Lung microvascular endothelial cell (primary cell): ENCODE measurements at places on chromosomes 6 and 20.

DNA sequence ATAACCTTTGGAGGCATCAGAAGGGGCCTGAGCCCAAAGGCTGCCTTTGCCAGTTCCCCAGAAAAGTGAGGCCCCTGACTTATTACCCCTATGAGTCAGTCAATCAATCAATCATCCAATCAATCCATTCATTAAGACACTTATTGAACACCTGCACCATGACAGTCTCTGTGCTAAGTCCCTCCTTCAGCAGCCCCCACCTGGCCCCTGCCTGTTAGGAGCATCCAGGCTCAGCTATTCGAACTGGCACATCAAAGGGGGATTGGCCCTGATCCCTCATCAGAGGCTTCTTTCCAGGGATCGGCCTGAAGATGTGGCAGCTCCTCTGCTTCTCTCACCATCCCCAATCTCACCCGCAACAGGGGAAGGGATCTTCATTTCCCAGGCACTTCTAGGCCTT lies 27.7 kb upstream of the VEGFA start:
- DNase-seq, result no peak

GRCh38 chr6:30964075-30964474 lies 19.4 kb upstream of the MUC21 start:
- DNase-seq, result no peak

DNA sequence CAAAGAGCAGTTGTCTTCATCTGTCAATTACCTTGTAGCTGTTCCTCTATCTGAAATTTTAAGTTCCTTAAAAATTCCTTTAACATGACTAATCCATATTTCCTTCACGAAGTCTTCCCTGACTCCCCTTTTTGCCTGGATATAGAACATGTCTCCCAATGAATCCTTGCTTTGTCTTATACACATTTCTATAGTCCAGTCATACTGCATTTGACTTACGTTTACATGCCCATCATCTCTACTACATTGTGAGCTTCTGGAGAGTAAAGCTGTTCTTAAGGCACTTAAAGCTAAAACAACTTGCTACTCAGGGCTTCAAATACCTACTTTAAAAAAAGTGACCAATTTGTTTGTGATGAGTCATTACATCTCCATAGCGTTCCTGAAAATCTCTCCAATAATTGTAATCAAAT lies 4.9 kb downstream of the REV3L start:
- DNase-seq, result no peak

DNA sequence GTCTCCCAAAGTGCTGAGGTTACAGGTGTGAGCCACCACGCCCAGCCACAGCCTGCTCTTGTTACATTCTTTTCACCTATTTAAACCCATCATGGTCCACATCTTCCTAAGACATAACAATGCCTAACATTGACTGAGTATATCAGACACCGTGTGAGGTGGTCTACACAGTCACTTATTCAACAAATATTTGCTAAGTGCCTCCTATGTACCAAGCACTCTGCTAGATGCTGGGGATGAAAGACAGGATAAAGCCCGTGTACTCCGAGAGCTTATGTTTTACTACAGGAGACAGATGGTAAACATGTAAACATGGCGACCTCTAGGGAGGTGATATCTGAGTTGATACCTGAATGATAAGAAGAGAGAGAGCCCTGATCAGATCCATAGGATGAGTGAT lies 12.7 kb downstream of the BCL2L1 start:
- DNase-seq, result no peak

GRCh38 chr6:10413850-10414738 lies 780 bp downstream of the TFAP2A start:
- no peak for DNase-seq

DNA sequence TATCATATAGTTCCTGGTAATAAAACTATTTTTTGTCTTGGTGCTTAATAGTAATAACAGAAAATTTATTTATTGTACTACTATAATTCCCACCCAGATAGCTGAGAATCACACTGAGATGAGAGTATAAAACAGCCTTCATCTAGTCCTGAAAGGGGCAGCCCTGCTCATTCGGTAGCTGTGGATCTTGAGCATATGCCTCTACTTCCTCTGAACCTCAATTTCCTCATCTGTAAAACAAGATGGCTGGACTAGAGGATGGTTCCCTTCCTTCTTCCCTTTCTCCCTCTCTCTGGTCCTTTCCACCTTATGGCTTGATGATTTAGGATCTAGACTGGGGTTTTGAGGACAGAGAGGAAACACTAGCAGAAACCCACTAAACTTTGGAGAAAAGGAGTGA lies 15.0 kb downstream of the FKBP5 start:
- no peak for DNase-seq

GRCh38 chr6:116010790-116011401 lies 49.8 kb downstream of the FRK start:
- DNase-seq, result peak; percentile 80

DNA sequence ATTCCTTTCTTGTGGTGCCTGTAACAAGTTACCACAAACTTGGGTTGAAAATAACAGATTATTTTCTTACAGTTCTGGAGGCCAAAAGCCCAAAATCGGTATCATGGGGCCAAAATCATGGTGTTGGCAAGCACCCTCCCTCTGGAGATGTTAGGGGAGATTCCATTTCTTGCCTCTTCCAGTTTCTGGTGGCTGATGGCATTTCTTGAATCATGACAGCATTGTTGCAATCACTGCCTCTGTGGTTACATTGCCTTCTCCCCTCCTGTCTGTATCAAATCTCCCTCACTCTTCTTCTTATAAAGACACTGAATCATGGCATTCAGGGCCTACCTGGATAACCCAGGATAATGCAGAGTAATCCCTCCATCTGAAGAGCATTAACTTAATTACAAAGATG lies 17.9 kb upstream of the TENT5A start:
- no peak for DNase-seq

DNA sequence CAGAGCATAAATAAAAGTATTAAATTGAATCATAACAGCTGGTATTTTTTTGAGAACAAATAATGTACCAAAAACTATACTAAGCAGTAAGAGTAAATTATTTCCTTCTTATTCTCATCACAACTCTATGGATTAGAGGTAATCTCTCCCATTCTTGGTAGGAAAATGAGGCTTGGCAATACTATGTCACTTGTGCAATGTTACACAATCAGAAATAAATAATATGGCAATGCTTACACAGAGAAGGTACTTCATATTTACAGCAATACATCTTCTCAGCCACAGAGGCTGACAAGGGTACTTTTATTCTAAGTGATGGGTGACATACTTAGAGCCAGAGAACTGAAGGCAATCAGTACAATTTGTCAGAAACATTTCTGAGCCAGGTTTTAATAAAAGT lies 3.9 kb downstream of the DST start:
- DNase-seq, result no peak

DNA sequence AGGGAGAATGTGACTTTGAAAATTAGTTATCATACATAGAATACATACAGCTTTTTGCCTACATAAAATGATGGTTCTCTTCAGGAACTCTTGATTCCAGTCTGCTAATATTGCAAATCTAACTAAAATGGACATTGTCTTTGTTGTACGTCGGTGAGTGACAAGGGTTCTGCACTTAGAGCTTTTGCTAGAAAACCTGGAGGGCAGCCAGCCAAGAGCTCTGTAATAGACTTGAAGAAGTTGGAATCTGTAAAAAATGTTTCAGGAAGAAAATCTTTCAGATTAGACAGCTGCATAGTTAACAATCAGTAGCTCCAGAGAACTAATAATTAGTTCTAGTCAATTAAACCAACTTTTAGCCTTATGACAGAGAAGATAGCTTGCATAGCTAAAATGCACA lies 138.3 kb downstream of the FLRT3 start:
- no peak for DNase-seq

- DNase-seq, result no peak
Observed at GRCh38 chr6:149761438-149761837, 11.9 kb downstream of the PCMT1 start.

DNA sequence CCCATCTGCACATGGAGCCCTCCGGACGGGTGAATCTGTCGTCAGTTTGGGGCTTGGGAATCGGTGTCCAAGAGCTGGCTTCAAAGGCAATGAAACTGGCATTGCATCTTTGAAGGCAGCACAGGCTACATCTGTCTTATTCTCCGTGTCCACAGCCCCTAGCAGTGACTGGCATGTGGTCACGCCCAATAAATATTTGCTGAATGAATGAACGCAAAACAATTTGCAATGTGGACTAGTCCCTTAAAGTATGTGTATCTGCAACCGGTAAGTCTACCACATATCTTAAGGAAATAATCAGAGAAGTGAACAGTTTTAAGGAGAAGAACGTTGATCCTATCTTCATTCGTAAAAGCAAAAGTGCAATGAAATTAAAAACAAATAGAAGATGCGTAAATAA lies 8.0 kb upstream of the PMEPA1 start:
- DNase-seq, result no peak

DNA sequence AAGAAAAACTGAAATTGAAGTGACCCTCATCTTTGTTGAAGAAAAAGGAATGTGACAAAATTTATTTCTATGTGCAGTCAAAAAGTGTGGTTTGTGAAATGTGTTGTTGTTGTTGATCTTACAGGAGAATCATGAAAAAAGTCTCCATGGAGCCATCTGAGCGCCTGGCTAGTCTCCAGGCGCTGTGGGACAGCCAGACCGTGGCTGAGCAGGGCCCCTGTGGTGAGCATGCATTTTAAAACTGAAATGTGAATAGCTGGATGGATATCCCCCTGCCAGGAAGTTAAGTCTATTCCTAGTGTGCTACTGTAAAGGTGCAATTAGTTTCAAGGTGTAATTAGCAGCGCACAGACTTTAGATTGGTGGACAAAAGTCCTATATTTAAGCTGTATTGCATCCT lies 170.6 kb downstream of the CARMIL1 start:
- no peak for DNase-seq

- DNase-seq, result no peak
Observed at GRCh38 chr6:66321017-66321416, 614.0 kb upstream of the EYS start.

- no peak for DNase-seq
Observed at GRCh38 chr6:10591422-10592160, 70.4 kb downstream of the GCNT2 start.

- no peak for DNase-seq
Observed at GRCh38 chr20:13515796-13516558, 122.8 kb downstream of the TASP1 start.

GRCh38 chr6:167240034-167240541 lies 51.0 kb upstream of the UNC93A start:
- no peak for DNase-seq

DNA sequence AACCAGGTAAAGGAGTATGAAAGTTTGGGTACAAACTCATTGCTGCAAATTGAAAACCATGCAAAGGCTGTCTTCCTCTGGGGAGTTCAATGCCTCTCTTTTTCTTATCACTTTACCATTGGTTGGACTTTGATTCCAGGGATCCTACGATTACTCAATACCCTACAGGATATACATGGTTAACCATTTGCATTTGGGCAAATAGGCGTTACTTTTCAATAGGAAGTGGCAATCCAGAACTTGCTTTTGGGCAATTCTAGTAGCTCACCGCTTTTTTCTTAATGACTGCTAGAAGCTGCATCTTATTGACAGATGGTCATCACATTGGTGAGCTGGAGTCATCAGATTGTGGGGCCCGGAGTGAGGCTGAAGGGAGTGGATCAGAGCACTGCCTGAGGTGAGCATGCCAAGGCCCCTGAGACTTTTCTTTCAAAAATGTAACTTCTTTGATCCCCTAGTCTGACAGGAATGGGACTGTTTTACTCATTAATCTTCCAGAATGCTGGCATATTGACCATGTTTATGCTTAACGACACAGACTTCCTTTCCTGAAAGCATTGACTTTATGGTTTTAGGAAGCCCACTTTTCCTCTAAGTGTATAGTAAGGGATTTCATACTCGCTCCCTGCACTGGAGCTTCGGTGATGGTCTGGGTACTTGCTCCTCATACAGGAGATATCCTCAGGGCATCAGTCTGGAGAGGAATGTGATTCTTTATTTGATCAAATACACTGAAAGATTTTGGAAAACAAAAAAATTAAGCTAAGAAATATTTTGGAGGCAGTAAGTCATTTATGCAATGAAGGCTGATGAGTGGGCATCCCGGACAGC lies at the start of gene CCR6:
Gene CCR6 (plus strand): TSS at position 270 of the 831 bp plus-strand sequence. CDS start 13,039 bp downstream, outside the sequence.
- no peak for DNase-seq

- peak; percentile 37 for DNase-seq
Observed at GRCh38 chr20:62805155-62805710, 598 bp downstream of the OGFR start.
